ENCODE measurements at places on chromosomes 16 and 17. TPM values are rescaled to one million over a fixed set of nuclear protein-coding genes. Genes with fewer than 3 reads are reported as not detected.

Gene SLC5A10
- total RNA-seq: not detected

Gene ABCA6
- total RNA-seq: 0.25 TPM

Gene TRIM25
- total RNA-seq: 31.7 TPM

Gene CIBAR2
- not detected for total RNA-seq

Gene OR2C1
- total RNA-seq: not detected

Gene NUP88
- 129 TPM for total RNA-seq

Gene TSPAN10
- total RNA-seq: 0.17 TPM

Gene PYY
- not detected for total RNA-seq

Gene ZFHX3
- total RNA-seq: 0.64 TPM

Gene PDE6G
- 0.49 TPM for total RNA-seq

Gene SERPINF2
- total RNA-seq: 0.49 TPM

Gene KRT13
- total RNA-seq: not detected

Gene PPP1R1B
- total RNA-seq: 0.25 TPM

Gene LGALS9B
- not detected for total RNA-seq

Gene SLC22A31
- total RNA-seq: 2.9 TPM

Gene EVPLL
- total RNA-seq: not detected

Gene PPP4C
- total RNA-seq: 83.9 TPM

Gene HSD17B2
- total RNA-seq: not detected

Gene SNN
- 76.3 TPM for total RNA-seq

Gene TNFRSF13B
- total RNA-seq: not detected

Gene SMTNL2
- total RNA-seq: not detected

Gene GNG13
- total RNA-seq: not detected

Gene TMIGD1
- not detected for total RNA-seq

Gene EXOC3L1
- total RNA-seq: not detected

Gene KCTD5
- total RNA-seq: 20.6 TPM

Gene LPO
- not detected for total RNA-seq

Gene TEKT1
- total RNA-seq: not detected

Gene CDH16
- total RNA-seq: not detected

Gene ARL17B
- total RNA-seq: 23.9 TPM

Gene HOXB13
- total RNA-seq: not detected

Gene TMEM204
- total RNA-seq: 20.5 TPM

Gene CLEC18B
- 1.1 TPM for total RNA-seq

Gene OR3A1
- total RNA-seq: 0.41 TPM

Gene NKD1
- 9.8 TPM for total RNA-seq

Gene TM4SF5
- total RNA-seq: not detected

Gene GP1BA
- total RNA-seq: not detected

Gene HOXB8
- not detected for total RNA-seq

Data from CD4-positive, alpha-beta T cell (primary cell).